WTC11 (cell line): ENCODE measurements at places on chromosomes 7 and 10. TPM values are rescaled to one million over a fixed set of nuclear protein-coding genes. Genes with fewer than 3 reads are reported as not detected.

- DNase-seq = no peak
These were observed 77.4 kb downstream of the SEMA3C start for GRCh38 chr7:80841423-80841955.

DNA sequence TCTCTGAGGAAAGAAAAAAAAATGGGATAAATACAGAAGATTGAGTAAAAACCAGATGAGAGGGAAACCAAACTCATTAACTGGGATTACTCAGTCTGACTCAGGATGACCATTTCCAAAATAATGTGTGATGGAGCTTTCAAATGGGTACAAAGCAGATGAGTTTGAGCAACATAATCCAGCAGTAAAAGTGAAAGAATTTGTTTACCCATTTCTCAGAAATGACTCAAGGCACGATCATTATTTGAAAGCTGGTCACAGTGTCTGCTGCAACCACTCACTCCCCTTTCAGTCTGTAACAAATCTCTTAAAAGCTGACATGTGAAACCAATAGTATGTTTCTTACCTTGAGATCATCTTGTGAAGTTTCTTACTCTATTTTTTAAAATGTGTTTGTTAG is 104.7 kb upstream of the KLF14 start:
- DNase-seq = no peak

The TMEM196 gene
- total RNA-seq = 0.11 to 0.42 TPM (median 0.16 TPM) in 3 replicates

DNA sequence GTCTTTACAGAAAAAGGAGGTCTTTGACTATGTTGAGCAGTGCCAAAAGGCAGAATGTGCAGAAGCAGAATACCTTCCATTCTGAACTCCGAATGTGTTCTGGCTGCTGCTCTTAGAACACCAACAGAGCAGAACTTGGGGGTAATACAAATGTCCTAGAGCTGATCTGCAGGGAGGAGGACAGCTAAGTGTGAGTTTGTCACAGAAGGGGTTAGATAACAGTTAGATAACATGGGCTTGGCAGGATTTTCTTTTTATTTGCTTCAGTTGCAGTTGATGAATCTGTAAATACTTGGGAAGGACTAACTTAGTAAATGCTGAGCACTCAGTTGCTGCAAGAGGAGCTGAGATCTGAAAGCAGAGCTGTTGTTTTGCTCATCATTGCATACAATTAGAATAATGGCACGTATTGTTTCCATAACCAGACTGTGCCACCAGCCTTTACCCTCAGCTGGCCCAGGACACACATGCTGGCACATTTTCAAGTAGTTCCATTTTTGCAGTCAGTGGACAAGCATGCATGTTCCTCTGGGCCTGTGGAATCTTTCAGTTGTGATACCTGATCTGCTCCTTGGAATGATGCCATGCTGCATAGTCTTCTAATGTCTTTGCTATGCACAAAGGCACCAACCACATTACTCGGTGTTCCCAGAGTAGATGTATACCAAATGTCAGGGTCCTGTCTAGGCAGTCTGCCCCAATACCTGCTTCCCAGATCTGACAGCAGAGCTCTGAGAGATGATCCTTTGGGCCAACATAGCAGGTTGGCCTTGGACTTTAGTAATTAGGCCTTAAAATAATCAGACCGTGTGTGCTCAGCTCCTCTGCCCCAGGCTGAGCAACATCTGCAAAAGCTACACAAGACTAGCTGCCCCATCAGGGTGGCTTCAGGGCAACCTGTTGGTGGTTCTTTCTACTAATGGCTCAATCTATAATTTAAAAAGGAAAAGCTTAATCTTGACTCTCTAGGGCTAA is 55.7 kb downstream of the GSDME start:
- no peak for DNase-seq

GRCh38 chr10:49550563-49550962 is 11.6 kb upstream of the ERCC6 start:
- DNase-seq = no peak

- DNase-seq = no peak
These were observed 6.0 kb upstream of the ZRANB1 start for GRCh38 chr10:124935946-124936345.

- no peak for DNase-seq
These were observed 266.9 kb downstream of the BICC1 start for GRCh38 chr10:58779594-58779993.

The RAB19 gene
- total RNA-seq = 10.8 to 13.9 TPM (median 13.6 TPM) in 3 replicates

- DNase-seq = no peak
These were observed 12.8 kb downstream of the SH3PXD2A start for GRCh38 chr10:103842605-103843004.

GRCh38 chr7:32890010-32890792 is 1.4 kb downstream of the KBTBD2 start:
- no peak for DNase-seq

The PKD2L1 gene
- 0.09 TPM in 1 of 3 replicates, not detected in the others for total RNA-seq

The CYP17A1 gene
- 2.1 to 4.2 TPM (median 3.0 TPM) in 3 replicates for total RNA-seq

GRCh38 chr7:158060216-158060615 is 527.4 kb downstream of the PTPRN2 start:
- DNase-seq = no peak

DNA sequence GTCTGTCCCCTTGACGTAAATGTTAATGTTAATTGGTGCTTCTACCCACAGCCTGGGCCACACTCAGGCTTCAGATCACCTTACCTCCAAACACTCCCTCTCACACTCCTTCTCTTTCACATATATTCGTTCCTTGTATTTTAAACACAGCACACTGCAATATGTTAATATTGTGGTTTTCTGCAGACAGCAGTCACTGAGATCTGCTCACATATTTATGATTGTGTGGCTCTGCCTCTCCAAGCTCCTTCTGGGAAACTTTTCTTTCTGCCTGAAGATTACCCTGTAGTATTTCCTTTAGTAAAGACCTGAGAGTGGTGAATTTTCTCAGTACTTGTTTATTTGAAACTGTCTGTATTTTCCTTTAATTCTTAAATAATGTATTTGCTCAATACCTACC is 104.7 kb downstream of the VWC2 start:
- DNase-seq = no peak

- no peak for DNase-seq
These were observed 91.4 kb downstream of the CCDC71L start for GRCh38 chr7:106569500-106569929.

The AGR3 gene
- not detected in 3 replicates for total RNA-seq

The BHLHA15 gene
- 2.7 to 3.3 TPM (median 2.8 TPM) in 3 replicates for total RNA-seq

DNA sequence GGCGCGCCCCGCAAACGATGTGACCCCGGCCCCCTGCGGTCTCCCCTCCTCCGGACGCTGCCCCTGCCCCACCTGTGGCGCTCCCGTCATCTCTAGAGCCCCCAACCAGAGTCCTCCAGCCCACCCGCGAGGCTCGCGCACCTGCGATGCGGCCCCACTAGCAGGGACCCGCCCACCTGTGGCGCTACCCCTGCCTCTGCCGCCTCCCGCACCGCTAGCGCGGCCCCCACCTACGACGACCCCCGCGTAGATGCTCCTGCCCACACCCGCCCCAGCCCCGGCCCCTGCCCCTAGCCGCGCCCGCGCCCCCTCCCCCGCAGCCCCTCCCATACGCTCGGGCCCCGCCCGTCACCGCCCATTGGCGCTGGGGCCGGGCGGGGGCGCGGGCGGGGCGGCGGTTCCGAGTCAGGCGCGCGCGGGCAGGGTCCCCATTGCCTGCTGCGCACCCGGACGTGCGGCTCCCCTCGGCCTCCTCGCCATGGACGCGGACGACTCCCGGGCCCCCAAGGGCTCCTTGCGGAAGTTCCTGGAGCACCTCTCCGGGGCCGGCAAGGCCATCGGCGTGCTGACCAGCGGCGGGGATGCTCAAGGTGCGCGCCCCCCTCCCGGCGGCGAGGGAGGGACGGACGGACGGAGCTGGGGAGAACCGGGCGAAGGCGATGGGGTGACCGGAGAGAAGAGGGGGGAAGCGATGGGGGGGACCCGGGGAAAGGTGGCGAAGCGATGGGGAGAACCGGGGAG is at the start of gene PFKP:
TSS of gene PFKP (plus strand) at position 431 of the 741 bp plus-strand sequence. CDS start at position 479, 48 bp downstream.
- DNase-seq = peak; percentile 53

DNA sequence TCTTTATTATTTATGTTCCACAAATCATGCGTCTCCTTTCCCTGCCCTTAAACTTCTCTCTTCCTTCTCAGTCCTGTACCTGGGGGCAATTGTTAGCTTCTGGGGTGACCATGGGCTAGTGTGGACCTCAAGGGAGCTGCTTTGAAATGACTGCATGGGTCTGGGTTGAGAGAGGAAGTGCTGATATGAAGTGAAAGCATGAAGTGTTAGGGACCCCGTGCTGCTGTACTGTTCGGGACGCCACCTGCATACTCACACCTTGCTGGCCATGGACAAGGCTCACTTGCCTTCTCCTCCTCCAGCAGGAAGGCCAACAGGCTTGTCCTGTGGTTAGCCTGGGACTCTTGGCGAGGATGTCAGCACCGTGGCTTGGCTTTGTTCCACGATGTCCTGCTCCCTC is 56.7 kb downstream of the MTPN start:
- DNase-seq = no peak

DNA sequence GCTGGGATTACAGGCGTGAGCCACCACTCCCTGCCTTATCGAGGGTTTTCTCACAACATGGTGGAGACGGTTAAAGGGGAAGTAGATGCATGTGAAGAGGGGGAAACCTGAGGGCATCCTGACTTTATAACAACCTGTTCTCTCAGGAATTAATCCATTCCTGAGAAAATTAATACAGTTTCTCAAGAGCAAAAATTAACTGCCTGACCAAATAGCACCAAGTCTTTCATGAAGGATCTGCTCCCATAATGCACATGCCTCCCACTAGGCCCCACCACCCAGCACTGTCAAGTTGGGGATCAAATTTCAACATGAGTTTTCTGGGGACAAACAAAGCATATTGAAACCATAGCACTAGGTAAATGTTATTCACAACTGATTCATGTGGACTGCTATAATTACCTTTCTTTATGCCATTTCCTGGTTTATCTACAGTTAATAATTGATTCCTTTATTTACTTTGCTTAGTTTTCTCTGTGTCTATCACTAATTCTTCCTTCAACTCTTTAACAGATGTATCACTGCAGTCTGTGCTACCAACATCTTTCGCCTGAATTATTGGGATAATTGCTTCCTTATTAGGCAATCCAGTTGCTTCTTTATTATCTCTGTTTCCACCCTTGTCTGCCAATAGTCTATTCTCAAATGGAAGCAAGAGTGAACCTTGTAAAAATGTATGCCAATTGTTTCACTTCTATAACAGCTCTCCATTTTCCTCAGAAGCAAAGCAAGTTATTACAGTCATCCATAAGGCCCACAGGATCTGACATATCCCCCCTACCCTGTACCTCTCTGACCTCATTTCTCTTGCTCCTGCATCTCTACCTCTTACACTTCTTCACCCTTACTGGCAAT is 12.9 kb upstream of the MICU1 start:
- no peak for DNase-seq

The ENTPD7 gene
- 10.2 to 11.4 TPM (median 11.2 TPM) in 3 replicates for total RNA-seq

The HOXA6 gene
- not detected in 3 replicates for total RNA-seq

GRCh38 chr7:30268586-30268985 is 15.8 kb upstream of the ZNRF2 start:
- DNase-seq = no peak

- no peak for DNase-seq
These were observed 167.2 kb downstream of the FRMD4A start for GRCh38 chr10:14163377-14164086.

- no peak for DNase-seq
These were observed 71.7 kb downstream of the MYL10 start for GRCh38 chr7:101557421-101557820.

- no peak for DNase-seq
These were observed 131.9 kb downstream of the SDK1 start for GRCh38 chr7:3432911-3433310.

DNA sequence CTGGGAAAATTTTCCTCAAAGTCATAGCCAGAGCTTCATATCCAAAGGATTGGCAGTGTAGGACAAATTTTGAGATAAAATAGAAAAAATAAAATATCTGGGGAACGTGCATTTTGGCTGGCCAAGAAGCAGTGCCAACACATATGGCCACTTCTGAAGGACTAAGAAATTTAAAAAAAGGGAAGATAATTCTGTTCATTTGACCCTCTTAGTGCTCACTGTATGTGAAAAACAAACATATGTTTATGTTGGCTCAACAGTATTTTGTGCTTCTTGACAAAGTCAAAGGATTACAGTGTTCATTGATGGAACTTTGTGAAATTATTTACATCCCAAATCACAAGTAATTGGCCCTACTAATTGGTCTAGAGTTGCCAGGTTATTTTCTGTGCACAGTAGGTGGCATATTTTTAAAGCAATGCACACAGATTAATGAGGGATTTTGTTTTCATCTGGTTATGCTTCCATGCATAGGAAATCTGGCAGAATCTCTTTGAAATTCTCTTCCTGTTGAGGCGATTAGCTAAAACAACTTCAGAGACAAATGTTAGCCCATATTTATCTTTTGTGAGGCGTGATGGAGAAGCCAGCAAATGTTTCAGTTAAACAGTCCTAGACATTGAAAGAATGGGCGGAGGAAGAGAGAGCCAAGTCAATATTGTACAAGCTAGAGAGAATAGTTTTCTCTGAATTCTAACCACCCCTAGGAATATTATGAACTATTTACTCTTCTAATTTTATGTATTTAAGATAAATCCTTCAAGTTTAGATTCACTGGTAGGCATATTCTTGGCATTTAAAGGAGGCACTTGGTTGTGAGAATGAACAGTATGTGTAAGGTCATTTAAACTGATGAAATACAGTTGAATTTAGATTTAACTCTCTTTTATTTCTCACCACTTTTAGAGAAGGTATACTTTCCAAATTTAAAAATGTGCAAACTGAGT is 237.7 kb upstream of the MBL2 start:
- DNase-seq = no peak

GRCh38 chr10:32005050-32005449 is 51.2 kb downstream of the KIF5B start:
- peak; percentile 29 for DNase-seq

DNA sequence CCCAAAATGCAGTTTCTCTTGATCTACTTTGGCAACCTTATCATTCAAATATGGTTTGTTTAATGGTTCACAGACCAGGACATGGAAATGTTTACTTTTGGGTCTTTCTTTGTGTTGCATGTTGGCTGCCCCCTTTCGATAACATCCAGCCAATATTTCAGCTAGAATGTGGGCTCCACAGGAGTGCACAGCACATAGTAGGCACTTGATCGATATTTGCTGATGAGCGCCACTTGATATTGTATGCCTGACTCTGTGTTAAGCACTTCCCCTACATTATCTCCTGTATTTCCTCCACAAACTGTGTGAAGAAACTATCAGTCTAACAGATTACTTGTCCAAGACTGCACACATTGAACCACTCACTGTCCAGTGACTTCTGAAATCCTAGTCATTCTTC is 60.2 kb downstream of the SMURF1 start:
- no peak for DNase-seq

The UNCX gene
- total RNA-seq = not detected in 3 replicates

The LLCFC1 gene
- total RNA-seq = not detected in 3 replicates

DNA sequence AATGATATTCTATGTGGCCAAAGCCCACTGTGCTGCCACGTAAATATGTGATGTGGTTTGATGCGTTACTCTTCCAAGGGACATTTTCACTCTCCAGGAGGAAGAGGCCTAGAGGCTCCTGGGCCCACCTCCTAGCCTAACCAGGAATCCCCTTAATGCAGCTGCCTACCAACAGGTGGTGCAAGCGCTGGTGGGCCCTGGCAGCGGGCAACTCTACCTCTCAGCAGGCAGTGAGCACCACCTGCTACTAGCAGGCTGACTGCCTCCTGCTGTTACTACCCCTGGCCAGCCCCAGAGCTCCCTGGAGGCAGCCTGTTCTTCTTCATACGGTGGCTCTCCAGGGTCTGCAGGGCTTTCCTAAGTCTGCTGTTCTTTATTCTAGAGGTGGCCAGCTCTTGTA is 62.8 kb downstream of the CDH23 start:
- no peak for DNase-seq

- DNase-seq = no peak
These were observed 32.6 kb downstream of the TMEM270 start for GRCh38 chr7:73893342-73894101.
